Kidney glomerular epithelial cell (primary cell): ENCODE measurements at places on chromosomes 11 and 22.

DNA sequence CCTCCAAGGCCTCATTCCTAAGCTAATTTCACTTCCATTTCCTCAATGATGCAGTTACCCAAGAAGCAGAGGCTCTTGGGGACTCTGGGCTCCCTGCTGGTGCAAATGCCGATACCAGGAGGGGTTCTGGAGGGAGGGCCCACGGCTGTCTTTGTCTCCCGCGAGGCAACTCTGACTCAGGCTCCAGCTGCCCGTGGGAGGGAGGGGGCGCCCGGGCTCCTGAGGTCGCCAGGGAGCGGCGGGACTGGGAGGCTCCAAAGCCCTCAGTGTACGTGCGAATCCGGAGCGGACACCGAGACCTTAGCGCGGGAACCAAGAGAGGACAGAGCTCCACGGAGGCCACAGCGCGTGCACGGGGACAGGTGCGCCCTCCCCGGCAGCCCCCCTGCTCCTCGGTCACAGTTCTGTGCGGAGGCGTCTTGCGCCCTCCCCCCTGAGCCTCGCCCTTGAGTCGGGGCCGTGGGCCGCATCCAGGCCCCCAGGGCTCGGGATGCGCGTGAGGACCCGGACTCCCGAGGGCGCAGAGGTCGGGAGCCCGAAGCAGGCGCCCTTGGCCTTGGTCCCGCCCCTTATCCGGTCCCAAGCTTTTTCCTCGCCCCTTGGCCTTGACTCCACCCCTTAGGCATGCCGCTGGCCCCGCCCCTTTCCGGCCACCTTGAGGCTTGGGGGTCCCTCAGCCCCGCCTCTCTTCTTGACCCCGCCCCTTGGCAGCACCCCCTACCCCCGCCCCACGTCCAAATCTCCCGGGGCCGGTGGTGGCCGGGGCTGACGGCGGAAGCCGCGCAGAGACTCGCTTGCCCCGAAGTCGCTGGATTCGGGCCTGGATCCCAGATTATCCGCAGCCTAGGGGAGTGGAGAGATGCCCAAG lies 4.7 kb upstream of the SHISA8 start:
- DNase-seq, result no peak

DNA sequence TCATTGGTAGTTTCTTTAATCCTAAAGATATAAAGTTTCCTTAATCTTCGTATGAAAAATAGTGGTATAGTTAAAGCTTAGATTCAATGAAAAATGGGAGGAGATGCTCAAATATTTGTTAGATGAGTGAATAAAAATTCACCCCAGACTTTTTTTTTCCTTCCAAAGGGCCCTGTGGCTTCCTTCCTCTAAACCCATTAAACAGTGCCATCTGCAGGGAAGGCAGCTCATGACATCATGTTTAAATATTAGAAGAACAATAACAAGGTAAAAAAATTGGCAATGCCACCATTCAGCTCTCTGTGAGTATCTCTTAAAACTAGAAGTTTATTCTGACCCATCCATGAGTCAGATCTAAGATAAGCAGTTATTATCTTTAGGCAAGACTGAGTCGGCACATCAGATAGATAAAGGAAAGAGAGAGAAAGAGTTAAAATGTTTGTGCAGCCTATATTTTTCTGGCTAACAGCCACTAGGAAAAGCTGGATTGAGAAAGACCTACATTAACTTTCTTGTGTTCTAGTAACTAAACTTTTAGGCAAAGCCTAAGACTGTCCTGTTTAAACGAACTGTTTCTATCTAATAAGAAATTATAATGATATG lies 19.1 kb upstream of the OOSP1 start:
- peak; percentile 44 for DNase-seq

GRCh38 chr11:91373497-91373896 lies 851.1 kb upstream of the FAT3 start:
- DNase-seq, result no peak

- no peak for DNase-seq
Observed at GRCh38 chr11:129943036-129943435, 47.7 kb upstream of the NFRKB start.

- DNase-seq, result no peak
Observed at GRCh38 chr11:117855912-117856651, 20.4 kb downstream of the FXYD6 start.

DNA sequence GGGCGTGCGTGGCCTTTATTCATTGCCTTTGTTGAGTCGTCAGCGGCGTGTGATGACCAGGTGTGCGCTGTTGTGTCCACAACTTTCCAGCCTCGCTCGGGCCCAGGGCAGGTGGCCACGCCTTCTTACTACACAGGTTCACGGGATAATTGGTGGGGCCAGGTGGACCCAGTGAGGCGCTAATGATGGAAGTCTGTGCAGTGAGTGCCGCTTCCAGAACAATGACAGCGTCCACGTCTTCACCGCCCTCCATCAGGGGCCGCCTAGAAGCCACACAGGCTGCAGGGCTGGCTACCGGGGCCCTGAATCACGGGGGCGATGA lies 1197.3 kb downstream of the BRD1 start:
- DNase-seq, result no peak

DNA sequence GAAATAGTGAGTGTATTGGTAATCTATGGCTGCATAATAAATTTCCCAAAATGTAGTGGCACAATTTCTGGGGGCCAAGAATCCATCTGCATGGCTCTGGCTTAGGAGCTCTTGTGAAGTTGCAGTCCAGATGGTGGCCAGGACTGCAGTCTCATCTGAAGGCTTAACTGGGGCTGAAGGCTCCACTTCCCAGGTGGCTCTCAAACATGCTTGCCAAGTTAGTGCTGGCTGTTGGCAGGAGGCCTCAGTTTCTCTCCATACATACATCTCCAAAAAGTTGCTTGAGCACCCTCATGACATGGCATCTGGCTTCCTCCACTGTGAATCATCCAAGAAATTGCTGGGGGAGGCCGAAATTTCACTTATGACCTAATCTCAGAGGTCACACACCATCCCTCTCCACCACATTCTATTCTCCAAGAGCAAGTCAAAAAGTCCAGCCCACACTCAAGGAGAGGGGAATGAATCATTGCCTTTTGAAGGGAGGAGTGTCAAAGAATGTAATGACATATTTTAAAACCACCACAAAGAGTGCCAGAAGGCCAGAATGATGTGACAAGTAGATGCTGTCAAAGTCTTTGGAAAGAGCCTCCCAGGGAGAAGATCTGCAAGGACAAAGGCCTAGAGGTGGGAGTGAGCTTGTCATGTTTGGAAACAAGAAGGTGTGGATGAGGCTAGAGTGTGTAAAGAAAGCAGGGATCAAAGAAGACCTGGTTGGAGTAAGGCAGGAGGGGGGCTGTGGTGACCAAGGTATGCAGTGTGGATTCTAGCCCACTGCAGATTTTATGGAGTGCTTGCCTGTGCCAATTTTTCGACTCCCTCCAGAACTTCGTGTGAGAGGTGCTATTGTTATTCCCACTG lies 566.2 kb downstream of the MIAT start:
- peak; percentile 90 for DNase-seq

- no peak for DNase-seq
Observed at GRCh38 chr22:11627798-11628650, 3900.0 kb upstream of the OR11H1 start.

DNA sequence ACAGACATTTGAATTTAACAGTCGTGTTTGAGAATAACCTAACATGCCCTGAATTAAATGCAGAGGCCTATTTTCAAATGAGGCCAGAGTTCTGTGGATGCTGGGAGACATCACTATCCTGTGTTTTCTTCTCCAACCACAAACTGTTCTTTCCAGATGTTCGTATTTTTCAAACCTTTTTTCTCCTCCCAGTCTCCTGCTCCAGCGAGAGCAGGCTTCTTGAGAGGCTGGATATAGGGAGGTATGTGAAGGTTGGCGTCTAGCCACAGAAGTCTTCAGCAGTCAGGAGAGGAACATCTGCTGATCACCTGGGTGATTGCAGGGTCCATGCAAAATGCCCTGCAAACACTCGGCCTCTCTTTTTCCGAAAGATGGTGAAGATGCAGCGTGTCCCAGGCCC lies 126.3 kb downstream of the C11orf91 start:
- DNase-seq, result no peak

GRCh38 chr22:46203601-46203980 lies 46.5 kb downstream of the CDPF1 start:
- no peak for DNase-seq

DNA sequence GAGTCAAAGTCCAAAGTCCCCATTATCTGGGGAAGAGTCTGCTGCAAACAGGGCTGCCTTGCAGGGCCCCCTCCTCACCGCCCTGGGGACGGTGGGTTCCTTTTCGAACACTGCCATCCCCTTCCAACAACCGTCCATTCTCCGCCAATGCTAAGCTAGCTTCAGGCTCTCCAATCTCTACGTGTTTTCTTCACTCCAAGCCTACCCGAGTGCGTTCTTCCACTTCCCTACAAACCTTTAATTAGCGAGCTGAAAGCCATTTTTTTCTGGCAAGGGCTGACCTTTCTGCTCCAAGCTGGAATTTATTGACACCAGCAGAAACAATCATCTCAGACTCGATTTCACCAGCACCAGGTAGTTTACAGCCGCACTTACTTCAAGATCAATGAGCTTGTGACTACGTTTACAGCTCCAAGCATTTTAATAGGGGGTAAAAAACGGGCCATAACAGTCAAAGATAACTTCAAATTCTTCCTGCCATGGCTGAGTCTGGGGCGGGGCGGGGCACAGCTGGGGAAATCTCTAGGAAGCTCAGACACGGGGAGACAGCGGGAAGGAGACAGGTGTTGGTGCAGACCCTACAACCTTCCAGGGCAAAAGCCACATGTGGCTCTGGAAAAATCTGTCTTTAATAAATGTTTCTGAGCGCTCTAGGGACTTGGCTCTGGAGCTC lies 82.2 kb downstream of the PHF21B start:
- DNase-seq, result no peak

DNA sequence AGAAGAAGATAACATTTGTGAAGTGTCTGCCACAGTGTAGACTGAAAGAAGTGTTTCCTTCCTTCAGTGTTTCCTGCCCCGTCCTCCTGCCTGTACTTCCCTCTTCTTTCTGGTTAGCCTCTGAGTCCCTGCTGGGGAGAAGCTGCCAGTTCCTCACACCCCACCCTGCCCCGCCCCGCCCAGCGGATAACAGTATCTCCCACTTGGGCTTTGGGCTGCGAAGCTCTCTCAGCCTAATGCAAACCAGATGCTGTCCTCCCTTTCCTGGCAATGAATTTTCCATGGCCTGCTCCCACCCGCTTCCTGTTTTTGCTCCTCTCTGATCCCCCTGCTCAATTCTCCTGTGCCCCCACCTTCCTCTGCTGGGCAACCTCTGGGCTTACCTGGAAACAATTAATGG lies 5.2 kb upstream of the RAB3IL1 start:
- no peak for DNase-seq

- DNase-seq, result no peak
Observed at GRCh38 chr11:63847363-63847762, 8.5 kb downstream of the MARK2 start.

GRCh38 chr11:130301002-130301401 lies 13.7 kb downstream of the ZBTB44 start:
- DNase-seq, result no peak

DNA sequence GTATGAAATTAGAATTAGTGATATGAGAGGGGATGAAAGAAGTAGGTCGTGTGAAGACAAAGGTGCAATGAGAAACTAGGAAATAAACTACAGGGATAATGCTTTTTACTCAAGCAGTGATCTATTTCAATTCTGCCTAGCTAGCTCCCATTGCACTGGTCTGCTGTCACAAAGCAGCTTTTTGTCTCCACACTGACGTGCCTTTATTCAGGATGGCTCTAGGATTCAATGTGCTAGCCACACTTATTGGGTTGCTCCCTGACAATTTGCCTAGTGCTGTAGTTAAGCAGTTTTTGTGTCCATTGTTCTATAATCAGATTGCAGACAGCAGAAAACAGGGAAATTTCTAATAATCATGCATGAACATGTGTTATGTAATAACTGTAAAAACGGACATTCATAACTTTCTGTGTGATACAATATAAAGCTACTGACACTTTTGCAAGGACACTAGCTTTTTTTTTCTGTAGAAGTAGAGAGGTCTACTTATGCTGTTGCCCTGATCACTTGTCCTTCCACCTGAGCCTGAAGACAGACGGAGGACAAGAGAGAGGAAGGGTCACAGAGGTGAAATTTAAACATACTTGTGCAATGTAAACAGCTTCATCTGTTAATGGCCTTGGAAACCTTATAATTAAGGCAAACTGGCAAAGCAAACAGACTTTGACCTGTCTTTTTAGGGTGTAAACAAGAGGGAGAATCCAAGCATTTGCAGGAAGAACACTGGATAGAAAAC lies 269.6 kb downstream of the LRRC4C start:
- no peak for DNase-seq
